ENCODE measurements at places on chromosomes 13 and 19. TPM values are rescaled to one million over a fixed set of nuclear protein-coding genes. Genes with fewer than 3 reads are reported as not detected.

GRCh38 chr19:11377237-11377636 is 2.8 kb downstream of the SWSAP1 start:
- no peak overlapping the region for H3K4me3 ChIP-seq
- H3K4me1 ChIP-seq, result peaks cover 28% of the 10 kb centered on the region

DNA sequence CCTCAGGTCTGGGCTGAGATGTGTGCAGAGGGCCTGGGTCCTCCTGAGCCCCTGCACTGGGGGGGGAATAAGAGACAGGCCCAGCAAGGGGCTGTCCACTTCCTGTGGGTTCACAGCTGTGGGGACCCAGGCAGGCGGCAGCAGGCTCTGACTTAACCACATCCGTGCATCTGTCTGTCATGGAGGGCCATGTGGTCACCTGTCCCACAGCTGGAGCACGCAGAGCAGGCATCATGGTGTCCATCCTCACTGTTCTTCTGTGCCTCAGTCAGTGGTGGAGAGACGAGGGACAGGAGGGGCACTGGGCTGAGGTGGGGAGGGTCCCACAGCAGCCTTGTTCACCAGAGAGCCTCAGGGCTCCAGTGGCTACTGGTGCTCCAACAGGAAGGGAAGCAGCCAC is 16.3 kb upstream of the KIR3DL3 start:
- no peak overlapping the region for H3K27ac ChIP-seq
- H3K4me1 ChIP-seq, result no peaks in the 10 kb centered on the region
- no peaks in the 10 kb centered on the region for H3K36me3 ChIP-seq
- DNase-seq, result no peak
- H3K27me3 ChIP-seq, result no peaks in the 10 kb centered on the region
- no peak overlapping the region for H3K4me3 ChIP-seq

Gene UBE2L5
- polyA plus RNA-seq, result 0.31 TPM

DNA sequence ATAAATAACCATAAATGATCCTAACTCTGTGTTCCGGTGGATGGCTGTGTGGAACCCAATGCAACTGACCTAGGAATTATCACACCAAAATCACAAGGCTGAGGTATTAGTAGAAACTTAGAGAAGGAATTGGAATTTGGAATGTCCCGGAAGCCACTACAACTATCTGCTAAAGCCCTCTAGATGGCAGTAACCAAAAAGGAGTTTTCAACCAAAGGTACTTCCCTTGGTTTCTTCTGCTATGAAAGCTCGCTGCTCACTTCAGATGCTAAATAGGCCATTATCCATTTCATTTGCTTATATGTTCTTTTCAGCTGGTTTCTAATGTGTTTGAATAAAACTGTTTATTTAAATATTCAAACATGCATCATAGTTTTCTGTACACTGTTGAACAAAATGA is 1589.1 kb upstream of the SPRY2 start:
- H3K27me3 ChIP-seq, result no peaks in the 10 kb centered on the region
- H3K27ac ChIP-seq, result no peak overlapping the region
- DNase-seq, result no peak
- no peak overlapping the region for H3K4me3 ChIP-seq
- H3K4me1 ChIP-seq, result no peaks in the 10 kb centered on the region

- H3K27ac ChIP-seq, result no peak overlapping the region
- no peaks in the 10 kb centered on the region for H3K36me3 ChIP-seq
- H3K4me3 ChIP-seq, result no peak overlapping the region
- peaks cover 6% of the 10 kb centered on the region for H3K27me3 ChIP-seq
These were observed 43.1 kb upstream of the AMER2 start for GRCh38 chr13:25215253-25215575.

Gene TBXA2R
- 1.3 TPM for polyA plus RNA-seq

Gene ZIC5
- 0.01 TPM for polyA plus RNA-seq

Data from large intestine (tissue), 12 donors.